Endodermal cell (in vitro differentiated cells): ENCODE measurements at places on chromosomes 2 and 18. TPM values are rescaled to one million over a fixed set of nuclear protein-coding genes. Genes with fewer than 3 reads are reported as not detected.

The PKP4 gene
- total RNA-seq, result 68.3 to 118 TPM (median 102 TPM) in 3 replicates

The RNF25 gene
- 19.0 to 24.5 TPM (median 21.6 TPM) in 3 replicates for total RNA-seq

DNA sequence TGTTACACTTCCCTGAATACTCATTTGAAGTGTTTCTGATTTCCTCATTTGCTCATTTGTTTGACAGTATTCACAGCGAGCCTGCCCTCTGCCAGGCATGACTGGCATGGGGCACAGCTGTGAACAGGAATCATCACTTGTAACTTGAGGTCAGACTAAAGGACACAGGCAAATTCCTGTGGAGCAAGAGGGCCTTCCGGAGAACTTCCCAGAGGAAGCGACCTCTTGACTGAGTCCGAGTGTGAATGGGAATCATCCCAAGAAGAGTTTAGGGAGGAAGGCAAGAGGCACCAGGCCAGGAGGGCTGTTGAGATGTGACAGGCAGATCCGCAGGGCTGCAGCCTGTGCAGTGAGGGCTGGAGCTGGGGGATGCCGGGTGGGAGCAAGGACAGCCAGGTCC, 45.4 kb downstream of the LIMS1 start:
- H3K36me3 ChIP-seq, result no peaks in the 10 kb centered on the region
- no peak overlapping the region for H3K4me3 ChIP-seq
- H3K27ac ChIP-seq, result no peak overlapping the region

DNA sequence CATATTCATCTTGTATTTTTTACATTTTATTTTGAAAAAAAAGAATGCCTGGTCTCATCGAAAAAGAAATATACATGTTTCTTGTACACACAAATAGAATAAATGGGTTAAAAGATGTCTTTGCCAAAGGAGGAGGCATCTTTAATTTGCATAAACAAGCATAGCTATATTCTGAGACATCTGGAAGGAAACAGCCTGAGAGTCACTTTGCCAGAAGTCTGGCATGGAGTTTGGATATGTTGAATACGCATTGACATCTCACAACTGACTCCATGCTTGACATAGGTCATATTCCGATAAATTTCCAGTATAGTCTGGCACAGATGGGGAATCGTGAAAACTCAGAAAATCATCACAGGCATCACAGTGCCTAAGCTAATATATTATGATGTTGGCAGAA, 1317.5 kb upstream of the CELF4 start:
- H3K4me1 ChIP-seq, result no peaks in the 10 kb centered on the region
- no peak overlapping the region for H3K4me3 ChIP-seq
- H3K27ac ChIP-seq, result no peak overlapping the region
- no peaks in the 10 kb centered on the region for H3K27me3 ChIP-seq
- DNase-seq, result no peak
- H3K36me3 ChIP-seq, result no peaks in the 10 kb centered on the region

- H3K4me1 ChIP-seq, result no peaks in the 10 kb centered on the region
- no peaks in the 10 kb centered on the region for H3K36me3 ChIP-seq
- no peaks in the 10 kb centered on the region for H3K27me3 ChIP-seq
- DNase-seq, result no peak
These were observed 184.6 kb upstream of the OSR1 start for GRCh38 chr2:19542796-19543662.

DNA sequence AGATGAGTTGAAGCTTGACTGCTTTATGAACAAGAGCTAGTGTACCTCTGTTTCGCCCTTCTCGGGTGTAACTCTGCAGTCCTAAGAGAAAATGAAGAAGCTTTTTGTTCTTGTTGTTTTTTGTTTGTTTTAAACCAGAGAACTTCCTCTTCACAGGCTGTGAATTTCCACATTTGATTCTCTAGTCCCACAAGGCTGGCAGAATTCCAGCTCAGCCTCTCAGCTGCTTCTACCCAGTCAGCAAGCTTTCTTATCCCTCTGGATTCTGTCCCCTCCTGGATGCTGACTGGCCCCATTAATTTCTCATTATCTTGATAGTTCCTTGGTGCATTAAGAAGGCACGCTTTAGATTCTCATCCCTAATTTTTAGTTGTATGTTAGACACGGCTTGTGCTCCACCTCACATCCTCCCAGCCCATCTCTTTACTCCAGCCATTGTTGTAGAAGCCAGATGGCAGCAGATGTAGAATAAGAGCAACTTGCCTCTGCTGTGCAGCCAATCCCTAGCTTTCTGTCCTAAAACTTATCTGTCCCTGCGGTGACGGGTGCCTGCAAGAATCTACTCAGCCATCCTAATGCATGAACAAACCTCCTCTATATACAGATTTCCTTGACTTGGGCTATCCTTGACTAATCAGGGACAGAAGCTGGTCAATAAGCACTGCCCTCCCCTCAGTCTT, 12.3 kb upstream of the RESP18 start:
- H3K4me3 ChIP-seq, result no peak overlapping the region
- peaks cover 33% of the 10 kb centered on the region for H3K27me3 ChIP-seq
- no peak overlapping the region for H3K27ac ChIP-seq
- H3K36me3 ChIP-seq, result no peaks in the 10 kb centered on the region

DNA sequence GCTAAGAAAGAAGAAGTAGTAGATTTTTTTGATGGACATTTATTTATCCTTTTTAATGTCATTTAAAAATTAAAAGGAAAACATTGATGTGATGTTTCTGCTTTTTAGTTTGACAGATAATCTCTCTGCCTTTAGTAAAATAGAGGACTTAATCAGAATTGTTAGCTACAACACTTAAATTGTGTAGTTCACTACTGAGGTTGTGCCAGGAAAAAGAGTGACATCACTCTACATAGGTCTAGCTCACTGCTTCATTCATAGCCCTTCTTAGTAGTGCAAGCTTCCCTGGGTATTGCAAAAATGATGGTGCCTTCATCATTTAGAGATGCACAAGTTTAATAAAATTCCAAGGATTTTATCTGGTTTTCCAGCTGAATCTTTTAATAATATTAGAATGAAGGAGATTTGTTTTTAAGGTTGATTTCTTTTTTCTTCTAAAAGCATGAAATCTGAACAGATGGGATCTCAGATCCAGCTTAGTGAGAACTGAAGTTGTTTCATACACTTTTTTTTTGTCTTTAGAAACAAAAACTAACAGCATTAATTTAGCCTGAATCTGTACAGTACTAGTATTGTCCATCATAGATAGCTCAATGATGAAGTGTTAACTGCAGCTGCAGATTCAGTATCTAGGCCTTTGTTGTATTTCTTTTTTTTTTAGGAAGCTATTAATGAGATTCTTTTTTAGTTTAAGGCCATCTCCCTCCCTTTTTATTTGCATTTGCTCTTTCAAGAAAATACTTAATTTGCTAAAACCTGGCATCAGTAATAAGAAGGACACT, 20.6 kb upstream of the TMEFF2 start:
- H3K4me3 ChIP-seq, result no peak overlapping the region
- H3K27ac ChIP-seq, result no peak overlapping the region
- no peaks in the 10 kb centered on the region for H3K4me1 ChIP-seq
- H3K27me3 ChIP-seq, result no peaks in the 10 kb centered on the region

GRCh38 chr18:10459587-10459986, 5.2 kb downstream of the APCDD1 start:
- no peak overlapping the region for H3K27ac ChIP-seq
- DNase-seq, result no peak
- no peaks in the 10 kb centered on the region for H3K36me3 ChIP-seq
- peaks cover 6% of the 10 kb centered on the region for H3K27me3 ChIP-seq

The CRYGD gene
- 1.1 TPM in 1 of 3 replicates, not detected in the others for total RNA-seq

The IL36G gene
- total RNA-seq, result not detected in 2 replicates

The PRLH gene
- total RNA-seq, result not detected in 2 replicates

DNA sequence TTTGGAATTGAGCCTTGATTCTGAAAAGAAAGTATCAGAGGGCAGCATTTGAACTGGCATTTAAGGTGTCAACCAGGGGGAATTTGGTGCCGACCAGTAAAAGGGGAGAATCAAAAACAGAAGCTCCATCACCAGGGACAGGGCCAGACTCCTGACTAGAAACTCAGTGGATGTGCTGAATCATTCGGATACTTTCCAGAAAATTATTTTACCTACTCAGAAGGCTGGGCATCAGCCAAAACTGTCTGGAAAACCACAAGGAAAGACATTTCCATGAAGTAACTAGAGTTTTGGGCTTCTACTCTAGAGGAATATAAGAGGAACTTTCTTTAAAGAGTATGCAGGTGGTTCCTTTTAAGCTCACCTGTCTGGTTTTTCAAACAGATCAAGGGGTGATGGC, 756.6 kb downstream of the RNF144A start:
- DNase-seq, result no peak
- no peaks in the 10 kb centered on the region for H3K36me3 ChIP-seq
- H3K4me1 ChIP-seq, result no peaks in the 10 kb centered on the region
- H3K4me3 ChIP-seq, result no peak overlapping the region

DNA sequence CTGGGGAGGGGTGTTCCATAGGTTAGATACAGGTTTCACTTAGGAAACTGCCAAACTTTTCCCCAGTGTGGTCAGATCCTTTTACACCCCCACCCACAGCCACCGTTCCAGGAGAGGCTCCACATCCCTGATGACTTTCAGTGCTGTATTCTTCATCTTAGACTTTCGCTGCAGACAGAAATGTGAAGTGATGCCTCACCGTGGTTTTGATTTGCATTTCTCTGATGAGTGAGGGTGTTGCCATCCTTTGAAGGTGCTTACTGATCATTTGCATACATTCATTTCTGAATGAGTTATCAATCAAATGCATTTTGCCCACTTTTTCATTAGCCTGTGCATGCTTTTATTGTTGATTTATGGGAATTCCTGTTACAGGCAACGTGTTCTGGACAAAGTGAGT, 14.9 kb downstream of the COPS9 start:
- H3K27me3 ChIP-seq, result no peaks in the 10 kb centered on the region
- H3K27ac ChIP-seq, result no peak overlapping the region
- no peak for DNase-seq

The FAM168B gene
- total RNA-seq, result 73.1 and 77.5 TPM in 2 replicates

The IL36A gene
- not detected in 3 replicates for total RNA-seq

The CCDC121 gene
- 4.0 and 4.6 TPM in 2 replicates for total RNA-seq

The KRCC1 gene
- total RNA-seq, result 8.1 to 22.1 TPM (median 20.3 TPM) in 3 replicates

GRCh38 chr18:74734013-74734444, 136.4 kb downstream of the ZNF407 start:
- H3K27me3 ChIP-seq, result no peaks in the 10 kb centered on the region
- H3K4me3 ChIP-seq, result no peak overlapping the region
- H3K36me3 ChIP-seq, result no peaks in the 10 kb centered on the region
- no peaks in the 10 kb centered on the region for H3K4me1 ChIP-seq
- no peak overlapping the region for H3K27ac ChIP-seq

DNA sequence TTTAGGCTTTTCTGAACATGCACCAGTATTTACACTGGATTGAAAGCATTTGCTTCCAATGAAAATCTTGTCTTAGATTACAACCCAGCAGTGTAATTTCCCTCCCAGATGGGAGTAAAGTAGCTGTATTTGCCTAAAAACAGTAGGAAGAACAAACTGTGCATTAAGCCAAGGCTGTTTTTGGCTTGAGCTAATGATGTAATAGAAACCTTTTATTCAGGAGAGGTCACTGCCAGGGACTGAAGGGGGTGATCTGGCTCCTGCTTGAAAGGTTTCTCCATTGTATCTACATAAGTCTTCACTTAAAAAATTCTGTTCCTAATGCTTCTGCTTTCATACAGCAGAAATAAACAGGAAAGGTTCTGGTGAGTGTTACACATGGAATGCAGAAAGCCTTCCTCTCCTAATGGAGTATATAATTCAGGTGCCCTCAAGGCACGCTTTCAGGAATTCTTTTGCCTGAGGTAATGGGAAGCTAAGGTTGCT, 74.4 kb downstream of the MEIS1 start:
- H3K27ac ChIP-seq, result no peak overlapping the region
- no peak for DNase-seq
- no peaks in the 10 kb centered on the region for H3K36me3 ChIP-seq
- peaks cover 11% of the 10 kb centered on the region for H3K4me1 ChIP-seq

DNA sequence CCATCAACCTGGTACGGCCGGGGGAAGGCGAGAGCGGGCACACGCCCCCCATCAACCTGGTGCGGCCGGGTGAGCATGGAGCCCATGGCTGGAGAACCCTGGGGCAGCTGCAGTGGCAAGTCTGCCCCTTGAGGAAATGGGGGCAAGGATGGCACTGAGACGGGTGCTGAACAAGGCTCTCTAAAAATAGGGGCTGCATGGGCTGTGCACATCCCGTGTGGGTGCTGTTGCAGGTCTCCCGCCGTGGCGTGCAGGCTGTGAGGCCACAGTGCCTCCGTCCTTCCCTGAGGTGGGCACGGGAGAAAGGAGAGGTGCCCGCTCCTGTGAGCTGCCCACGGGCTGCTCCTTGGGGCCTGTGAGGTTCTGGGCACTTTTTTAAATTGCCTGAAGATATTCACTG, 99.2 kb downstream of the NFATC1 start:
- H3K4me1 ChIP-seq, result no peaks in the 10 kb centered on the region
- no peak overlapping the region for H3K4me3 ChIP-seq
- DNase-seq, result no peak
- no peak overlapping the region for H3K27ac ChIP-seq
- H3K27me3 ChIP-seq, result no peaks in the 10 kb centered on the region

The AQP12A gene
- not detected in 2 replicates for total RNA-seq

The NOL4 gene
- total RNA-seq, result 0.50 to 7.0 TPM (median 0.93 TPM) in 3 replicates

The IL36RN gene
- not detected in 3 replicates for total RNA-seq

The ORC4 gene
- total RNA-seq, result 61.0 and 61.3 TPM in 2 replicates
